Right kidney (tissue), 9 donors: ENCODE measurements at places on chromosomes 2 and 18.

DNA sequence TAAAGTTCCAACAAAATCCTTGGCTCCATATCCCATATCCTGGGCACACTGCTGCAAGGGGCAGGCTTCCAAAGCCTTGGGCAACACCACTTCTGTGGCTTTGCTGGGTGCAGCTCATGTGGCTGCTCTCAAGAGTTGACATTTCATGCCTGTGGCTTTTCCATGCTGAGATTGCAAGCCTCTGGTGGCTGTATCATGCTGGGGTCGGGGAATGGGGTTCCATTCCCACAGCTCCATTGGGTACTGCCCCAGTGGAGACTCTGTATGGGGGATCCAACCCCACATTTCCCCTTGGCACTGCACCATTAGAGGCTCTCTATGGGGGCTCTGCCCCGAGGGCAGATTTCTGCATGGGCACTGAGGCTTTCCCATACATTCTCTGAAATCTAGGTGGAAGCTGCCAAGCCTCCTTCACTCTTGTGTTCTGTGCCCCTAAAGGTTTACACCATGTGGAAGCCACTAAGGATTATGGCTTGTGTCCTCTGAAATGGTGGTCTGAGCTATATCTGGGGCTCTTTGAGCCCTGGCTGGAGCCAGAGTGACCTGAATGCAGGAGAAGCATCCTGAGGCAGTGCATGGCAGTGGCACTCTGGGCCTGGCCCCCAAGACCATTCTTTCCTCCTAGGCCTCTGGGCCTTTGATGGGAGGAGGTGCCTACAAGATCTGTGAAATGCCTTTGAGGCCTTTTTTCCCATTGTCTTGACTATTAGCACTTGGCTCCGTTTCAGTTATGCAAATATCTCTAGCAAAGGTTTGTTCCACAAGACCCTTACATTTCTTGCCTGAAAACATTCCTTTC lies 107.9 kb downstream of the PTGR3 start:
- no peak for DNase-seq

DNA sequence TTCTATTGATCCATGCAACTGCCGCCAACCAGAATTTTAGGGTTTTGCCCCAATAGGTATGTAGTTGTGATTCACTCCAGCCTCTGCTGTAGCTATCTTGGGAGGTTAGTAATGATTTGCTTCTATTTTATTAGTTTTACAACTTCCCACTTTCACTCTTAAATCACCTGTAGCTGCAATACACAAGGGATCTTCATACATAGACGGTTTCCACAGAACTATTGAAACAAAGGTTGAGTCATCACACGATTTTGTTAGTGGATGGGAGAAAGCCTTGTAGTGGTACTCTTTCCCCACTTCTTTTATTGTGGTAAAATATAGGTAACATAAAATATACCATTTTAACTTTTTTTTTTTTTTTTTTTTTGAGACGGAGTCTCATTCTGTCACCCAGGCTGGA lies 104.2 kb upstream of the SPRED2 start:
- DNase-seq = no peak

DNA sequence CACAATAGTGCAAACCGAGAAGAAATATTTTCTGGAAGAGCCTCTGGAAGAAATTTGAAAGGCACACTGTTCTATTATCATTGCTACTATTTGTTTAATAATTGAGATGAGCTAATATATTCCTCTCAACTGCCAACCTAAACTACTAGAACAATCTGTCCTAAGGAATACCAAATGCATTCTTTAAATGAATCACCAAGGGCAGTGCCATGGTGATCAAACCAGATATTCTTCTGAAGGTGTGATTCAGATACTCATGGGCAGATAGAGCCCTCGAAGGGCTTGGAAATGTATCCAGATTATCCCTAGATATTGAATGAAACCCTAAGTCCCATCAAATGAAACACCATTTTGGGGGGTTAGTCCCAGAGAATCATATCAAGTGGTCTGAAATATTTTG lies 76.6 kb downstream of the FIGN start:
- no peak for DNase-seq

DNA sequence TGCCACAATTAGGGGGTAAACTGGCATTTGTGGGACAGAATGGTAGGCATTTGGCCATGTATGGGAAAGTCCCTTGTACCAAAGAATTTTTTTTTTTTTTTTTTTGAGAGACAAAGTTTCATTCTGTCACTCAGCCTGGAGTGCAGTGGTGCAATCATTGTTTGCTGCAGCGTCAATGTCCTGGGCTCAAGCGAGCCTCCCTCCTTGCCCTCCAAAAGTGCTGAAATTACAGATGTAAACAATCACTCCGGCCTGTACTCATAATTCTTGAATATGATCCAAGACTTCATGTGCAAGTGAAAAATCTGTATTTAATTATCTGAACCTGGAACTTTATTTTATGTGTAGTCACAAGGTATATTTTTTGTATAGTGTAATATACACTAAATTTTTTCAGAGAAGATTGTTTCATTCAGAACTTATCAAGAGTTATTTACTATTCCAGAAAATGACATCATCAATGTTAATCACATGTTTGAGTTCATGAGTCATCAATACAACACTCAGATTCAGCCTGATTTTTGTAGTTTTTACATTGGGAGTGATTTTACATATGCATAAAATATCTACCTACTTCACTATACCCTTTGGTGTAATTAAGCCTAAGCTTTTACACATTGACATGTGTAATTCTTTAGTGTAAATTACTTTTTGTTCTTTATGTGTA lies 138.7 kb upstream of the L3MBTL4 start:
- DNase-seq = no peak

- peak; percentile 37 for DNase-seq
Observed at GRCh38 chr2:227228061-227228667, 63.7 kb downstream of the COL4A3 start.

- no peak for DNase-seq
Observed at GRCh38 chr2:127149384-127149783, 42.4 kb upstream of the BIN1 start.

DNA sequence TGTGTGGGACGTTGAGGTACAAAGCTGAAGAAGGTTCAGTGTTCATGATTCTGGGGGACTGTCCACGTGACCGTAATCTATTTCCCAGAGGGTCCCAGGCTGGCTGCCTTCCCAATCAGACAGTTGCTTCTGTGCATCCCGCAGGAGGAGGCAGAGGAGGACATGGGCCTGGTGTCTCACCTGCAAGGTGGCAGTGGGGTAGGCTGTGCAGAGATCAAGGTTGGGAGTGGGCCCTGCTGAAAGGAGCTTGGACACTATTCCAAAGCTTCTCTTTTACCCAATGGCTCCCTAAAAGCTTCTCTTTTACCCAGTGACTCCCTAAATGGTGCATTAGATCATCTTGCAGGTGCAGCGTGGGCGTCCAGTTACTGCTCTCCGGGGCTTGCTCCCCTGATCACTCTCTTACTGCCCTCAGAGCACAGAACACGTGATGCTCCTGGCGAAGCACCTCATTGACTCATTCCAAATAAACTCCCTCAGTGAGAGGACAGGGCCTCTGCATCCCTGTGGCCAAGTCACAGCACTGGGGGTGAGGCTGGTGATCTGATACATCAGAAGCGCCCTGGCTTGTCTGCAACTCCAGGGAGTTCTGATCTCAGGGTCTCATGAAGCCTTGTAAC lies 41.5 kb downstream of the RNF144A start:
- no peak for DNase-seq

DNA sequence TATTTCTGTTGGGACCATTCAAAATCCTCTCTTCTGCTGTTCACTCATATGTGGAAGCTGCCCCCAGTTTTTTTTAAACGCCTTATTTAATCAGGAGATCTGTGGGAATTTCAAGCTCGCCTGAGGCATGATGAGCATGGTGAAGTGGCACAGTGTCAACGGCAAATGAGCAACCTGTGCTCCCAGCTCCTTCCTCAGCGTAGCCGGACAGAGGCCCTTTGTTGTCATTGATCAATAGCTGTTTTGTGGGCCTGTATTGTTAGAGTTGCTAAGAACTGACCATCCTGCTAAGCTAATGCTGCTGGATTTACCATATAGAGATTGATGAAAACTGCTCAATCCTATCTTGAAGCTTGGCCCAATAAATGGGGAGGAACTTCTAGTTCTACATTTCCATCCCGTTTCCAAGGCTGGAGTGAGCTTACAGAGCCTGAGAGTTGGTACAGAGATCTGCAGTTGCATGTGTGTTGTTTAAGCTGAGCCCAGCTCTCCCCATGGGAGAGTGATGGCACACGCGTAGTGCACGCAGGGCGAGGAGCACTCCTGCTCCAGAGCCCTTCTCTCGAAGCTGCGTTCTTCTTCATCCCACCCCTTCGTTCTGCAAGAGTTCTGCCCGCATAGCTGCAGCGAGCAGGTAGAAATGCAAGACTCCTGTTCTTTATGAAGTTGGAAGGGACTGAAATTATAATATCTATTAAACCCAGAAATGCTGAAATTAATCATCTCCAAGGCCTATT lies 108.8 kb downstream of the RTN4 start:
- no peak for DNase-seq

- DNase-seq = peak; percentile 63
Observed at GRCh38 chr18:25503567-25504081, 151.7 kb upstream of the ZNF521 start.

- DNase-seq = no peak
Observed at GRCh38 chr2:109341355-109342255, 212.6 kb downstream of the SH3RF3 start.
